ENCODE measurements at places on chromosomes 5 and 9.

DNA sequence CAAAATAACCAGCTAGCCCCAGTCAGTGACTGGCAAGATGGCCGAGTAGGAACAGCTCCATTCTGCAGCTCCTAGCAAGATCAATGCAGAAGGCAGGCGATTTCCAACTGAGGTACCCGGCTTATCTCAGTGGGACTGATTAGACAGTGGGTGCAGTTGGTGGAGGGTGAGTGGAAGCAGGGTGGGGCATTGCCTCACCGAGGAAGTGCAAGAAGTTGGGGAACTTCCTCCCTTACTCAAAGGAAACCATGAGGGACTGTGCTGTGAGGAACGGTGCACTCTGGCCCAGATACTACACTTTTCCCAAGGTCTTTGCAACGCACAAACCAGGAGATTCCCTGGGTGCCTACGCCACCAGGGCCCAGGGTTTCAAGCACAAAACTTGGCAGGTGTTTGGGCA, 9.6 kb upstream of the BTNL8 start:
- no peak for DNase-seq

DNA sequence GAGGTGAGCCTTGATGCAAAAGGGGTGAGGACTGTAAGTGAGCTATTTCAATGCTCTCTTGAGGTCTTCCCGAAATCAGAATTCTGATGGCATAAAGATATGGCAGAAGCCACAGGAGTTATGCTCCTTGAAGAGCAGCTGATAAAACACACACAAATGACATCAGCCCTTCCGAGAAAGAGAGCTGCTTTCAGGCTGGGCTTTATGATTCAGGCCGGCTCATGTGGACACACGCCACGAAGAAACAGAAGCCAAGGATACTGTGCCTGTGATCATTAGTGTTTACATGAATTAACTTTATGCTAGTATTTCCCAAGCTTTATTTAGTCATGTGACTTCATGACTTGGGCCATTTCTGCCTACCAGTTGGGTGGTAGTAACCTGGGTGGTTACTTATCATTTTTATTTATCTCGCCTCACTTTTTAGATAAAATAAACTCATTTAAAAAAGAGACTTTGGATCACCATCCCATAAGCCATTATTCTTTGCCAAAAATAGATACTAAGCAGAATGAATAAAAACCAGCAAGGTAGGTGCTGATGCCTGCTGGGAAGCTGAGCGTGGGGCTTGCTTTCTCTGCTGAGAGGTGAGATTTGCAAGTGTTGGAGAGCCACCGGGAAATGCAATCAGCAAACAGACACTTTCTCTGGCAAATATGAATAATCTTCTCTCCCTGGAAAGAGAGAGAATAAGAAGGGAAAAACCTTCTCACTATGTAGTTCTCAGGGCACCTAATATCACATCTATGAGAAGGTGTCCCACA, 73.0 kb upstream of the SLC25A51 start:
- no peak for DNase-seq

DNA sequence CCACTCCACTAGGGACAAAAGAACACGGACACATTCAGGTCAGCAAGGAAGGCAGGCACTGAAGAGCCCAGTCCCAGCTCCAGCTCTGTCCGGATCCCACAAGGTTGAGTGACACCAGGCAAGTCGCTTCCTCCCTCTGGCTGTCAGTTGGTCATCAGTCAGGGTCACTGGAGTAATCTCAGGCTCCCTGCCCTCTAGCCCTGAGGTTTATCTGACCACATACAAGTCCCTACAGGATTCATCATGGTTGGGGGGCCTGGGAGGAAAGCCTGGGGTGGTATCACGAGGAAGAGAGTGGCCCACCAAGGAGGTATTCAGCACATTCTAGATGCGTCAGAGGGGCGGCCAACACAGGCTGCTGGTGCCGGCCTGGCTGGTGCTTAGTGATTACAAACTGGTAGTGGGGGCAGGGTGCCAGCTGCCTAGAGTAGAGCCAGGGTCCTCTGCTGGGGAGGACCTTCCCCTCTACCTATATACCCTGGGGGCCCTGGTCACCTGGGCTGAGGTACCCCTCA, 81.5 kb downstream of the SHB start:
- no peak for DNase-seq

GRCh38 chr9:76904661-76905457, 1.1 kb downstream of the PRUNE2 start:
- DNase-seq = no peak

DNA sequence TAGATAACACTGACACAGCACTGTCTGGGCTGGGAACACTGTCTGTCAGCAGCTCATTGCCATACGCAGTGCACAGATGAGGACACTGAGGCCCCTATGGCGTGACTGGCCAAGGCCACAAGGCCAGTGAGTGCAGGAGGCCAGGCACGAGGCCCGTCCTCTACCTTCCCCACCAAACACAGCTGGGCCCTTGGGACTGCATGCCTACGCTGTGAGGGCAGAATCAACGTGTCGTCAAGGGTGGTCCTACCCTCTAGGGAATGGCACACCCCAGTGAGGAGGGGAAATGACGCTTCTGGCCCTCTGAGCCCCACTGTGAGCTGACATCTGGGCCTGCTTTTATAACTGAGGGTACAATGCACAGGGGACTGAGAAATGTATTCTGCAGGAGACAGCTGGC, 42.1 kb upstream of the SLC25A51 start:
- DNase-seq = no peak

DNA sequence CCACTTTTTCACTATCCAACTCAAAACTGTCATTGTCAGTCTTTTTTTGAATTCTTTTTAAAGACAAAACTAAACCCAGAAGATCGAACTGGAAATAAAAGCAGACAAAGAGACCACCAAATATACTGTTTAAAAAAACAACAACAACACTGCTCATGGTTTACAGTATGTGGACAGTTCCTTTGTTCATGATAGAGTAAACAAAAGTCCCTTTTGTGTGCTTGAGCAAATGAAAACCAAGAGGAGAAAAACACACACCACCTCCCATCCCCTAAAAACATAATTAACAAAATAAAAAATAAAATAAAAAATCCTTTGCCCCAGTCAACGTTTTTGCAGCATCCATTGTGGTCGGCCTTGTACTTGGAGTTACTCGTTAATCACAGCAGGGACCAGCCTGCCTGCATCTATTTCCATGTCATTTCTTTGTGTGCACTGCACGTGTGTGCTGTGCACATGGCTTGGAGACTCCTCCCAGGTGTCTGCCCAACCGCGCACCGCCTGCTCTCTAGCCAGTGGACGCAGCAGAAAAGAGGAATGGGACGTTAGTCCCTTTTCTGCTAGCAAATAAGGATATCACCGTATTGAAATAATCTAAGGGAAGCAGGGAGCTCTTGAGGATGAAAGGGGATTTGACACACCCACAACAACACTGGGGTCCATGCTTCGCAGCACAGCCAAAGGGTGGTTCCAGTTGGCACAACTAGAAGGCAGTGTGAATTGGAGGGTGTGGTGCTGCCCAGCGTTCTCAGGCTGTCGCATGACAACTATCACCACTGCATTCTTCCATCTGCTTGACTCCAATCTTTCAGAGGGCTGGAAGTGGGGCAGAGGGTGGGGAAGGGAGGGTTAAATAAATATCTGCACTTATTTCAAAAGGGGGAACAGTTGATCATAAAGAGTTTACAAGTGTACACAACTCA, 130.0 kb downstream of the SEMA6A start:
- no peak for DNase-seq

DNA sequence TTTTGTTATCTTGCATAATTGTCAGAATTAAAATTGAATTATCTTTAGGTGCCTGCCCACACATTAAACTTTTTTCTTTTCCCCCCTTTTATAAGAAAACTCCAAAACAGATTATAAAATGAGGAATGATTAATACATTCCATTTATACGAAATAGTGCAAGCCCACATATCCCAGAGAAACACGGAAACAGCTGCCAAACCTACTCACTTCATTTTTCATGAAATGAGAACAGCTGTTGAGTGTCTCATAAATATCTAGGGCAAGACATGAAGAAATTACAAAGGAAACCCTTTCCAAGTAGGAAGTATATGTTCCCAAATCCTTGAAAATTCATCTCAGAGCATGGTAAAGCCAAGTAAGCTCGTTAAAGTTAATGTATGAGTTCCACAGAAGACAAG, 459.4 kb upstream of the NMUR2 start:
- DNase-seq = no peak

- no peak for DNase-seq
Observed at GRCh38 chr5:38135486-38136039, 122.8 kb upstream of the EGFLAM start.

GRCh38 chr5:147617711-147618350, 108.0 kb upstream of the DPYSL3 start:
- DNase-seq = no peak

DNA sequence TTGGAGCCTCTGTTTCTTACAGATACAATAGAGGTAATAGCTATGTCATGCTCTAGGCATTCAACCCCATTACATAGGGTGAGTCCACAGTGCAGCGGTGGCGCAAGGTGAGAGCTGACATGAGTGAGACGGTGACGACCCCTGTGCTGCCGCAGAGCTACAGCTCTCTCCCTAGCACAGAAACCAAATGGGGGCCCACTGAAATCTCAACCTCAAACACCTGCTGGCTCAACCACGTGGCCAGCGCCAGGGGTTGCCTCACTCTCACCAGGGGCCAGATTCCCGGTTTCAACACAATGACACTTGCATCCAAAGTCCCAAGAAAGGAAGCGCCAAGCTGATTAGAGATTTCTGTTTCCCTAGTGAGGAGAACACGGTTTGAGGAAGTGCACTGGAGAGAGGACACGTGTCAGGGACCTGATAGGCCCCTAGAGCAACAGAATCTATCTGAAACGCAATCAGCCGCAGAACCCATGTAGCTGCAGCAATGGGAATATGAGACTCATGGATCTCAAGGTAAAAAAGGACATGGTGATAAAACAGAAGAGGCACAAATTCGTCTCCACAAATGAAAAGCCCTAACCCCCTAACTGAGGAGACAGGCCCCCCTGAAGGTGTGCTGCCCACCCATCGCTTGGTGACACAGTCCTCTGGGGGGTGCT, 114.3 kb downstream of the CRB2 start:
- no peak for DNase-seq

- no peak for DNase-seq
Observed at GRCh38 chr5:103393101-103393754, 134.7 kb downstream of the MACIR start.

DNA sequence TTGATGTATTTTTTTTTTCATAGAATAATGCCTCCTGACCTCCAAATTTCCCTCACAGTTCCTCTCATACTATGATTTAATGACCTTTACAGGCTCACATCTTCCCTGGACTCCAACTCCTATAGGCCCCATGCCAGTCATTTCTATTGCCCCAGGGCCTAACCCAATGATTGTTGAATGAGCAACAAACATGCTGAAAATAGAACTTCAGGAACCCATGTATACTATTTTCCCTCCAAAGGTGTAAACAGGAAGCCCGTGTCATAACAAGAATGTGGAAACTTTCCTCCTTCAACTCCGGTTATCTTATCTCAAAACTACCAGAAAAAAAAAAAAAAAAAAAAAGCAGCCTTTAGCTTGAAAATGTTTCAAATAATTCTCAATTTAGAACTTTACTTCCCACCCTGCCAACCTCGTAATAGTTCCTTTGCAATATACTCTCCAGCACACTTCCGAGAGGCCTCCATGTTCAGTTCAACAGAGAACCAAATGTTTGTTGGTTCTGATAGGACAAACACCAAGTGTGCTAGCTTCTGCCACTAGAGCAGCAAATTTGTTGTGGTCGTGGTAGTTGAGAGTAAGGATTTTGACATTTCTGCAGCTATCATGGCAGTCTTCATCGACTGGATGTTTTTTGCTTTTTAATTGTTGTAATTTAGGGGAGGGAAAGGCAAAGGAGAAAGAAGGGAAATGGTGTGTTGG, 25.8 kb downstream of the TRPM6 start:
- no peak for DNase-seq

DNA sequence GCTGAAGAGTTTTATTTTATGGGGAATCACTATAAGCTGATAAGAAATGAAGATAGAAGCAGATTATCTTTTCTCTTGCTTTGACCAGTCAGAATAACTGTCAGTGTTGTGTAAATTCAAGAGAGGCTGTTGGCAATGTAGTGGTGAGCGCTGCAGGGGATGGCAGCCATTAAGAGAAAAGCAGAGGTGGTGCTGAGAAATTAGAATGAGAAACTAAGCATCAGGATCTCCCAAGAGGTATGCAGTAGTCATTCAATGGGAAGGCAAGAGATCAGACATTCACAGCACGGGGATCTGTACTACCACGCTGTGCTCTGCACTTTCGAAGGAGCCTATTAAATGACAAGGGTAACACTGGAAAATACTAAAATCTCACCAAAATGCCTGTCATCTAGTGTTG, 768.5 kb upstream of the ACO1 start:
- DNase-seq = no peak

DNA sequence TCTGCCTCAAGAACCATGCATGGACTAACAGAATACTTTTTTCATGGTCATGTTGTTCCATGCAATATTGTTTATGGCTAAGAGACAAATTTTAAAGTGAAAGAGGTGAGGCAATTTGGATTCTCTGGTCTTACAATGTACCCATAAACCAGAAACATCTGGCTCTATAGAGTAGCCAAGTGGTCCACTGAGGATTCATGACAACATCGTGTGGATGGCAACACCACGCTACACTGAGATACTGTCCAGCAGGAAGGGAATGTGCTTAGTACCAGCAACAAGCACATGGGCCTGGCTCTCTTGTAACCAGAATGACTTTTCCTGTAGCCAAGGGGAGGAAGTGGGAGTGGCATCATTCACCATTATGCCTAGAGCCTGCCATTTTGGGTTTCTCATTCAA, 218.2 kb downstream of the GADD45G start:
- no peak for DNase-seq

- DNase-seq = no peak
Observed at GRCh38 chr9:101226803-101227202, 158.0 kb downstream of the BAAT start.

DNA sequence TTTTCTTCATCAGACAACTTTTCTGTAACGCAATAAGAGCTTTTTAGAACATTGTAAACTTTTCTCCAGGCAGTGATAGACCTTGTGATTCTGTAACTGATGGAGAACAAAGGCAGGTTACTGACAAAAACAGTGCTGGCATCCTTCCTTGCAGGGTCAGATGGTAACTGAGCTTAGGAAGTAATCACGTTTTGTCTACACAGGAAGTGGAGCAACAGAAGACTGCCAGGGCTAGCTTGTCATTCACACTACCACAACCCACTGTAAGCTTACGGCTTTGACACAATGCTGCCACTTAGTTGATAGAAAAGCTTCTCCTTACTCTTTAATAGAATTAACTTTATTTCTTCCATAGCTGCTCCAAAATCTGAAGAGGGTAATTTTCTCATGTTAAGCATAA, 46.8 kb downstream of the FBN2 start:
- DNase-seq = no peak

GRCh38 chr9:130417602-130418001, 27.2 kb upstream of the ASS1 start:
- DNase-seq = no peak

All from T-helper 1 cell (primary cell).